ENCODE measurements at places on chromosomes 11 and 22. TPM values are rescaled to one million over a fixed set of nuclear protein-coding genes. Genes with fewer than 3 reads are reported as not detected.

The MISFA gene
- 2.8 TPM for total RNA-seq

The SLC22A9 gene
- 0.72 TPM for total RNA-seq

The MAPK12 gene
- 23.2 TPM for total RNA-seq

The OR56A1 gene
- total RNA-seq, result 0.03 TPM

The OR5P2 gene
- total RNA-seq, result not detected

The MMP7 gene
- total RNA-seq, result 1,865 TPM

The PDE2A gene
- total RNA-seq, result 23.7 TPM

DNA sequence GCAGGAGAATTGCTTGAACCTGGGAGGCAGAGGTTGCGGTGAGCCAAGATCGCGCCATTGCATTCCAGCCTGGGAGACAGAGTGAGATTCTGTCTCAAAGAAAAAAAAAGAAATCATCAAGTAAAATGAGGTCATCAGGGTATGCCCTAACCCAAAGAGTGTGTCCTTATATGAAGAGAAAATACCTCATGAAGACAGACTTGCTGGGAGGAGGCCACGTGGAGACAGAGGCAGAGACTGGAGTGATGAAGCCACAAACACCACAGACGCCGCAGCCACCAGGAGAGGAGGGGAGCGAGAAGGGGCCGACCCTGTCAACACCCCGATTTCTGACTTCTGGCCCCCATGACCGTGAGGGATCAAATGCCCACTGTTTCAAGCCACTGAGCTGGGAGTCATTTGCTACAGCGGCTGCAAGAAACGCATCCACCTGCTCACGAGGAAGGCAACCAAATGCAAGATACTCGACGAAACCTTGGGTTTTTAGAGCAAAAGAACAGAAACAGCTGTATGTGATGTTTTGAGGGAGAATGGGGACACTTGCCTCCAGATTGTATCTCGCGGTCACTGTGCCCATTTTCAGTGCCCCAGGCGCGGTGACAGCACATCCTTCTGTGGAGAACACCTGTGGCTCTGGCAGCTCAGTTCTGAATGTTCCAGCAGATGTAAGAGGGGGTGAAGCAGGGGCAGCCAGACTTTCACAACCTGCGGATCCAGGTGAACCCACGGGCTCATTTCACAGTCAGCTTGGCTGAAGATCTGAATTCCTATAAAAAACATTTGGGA is 1317.2 kb downstream of the TBC1D22A start:
- no peak for DNase-seq

DNA sequence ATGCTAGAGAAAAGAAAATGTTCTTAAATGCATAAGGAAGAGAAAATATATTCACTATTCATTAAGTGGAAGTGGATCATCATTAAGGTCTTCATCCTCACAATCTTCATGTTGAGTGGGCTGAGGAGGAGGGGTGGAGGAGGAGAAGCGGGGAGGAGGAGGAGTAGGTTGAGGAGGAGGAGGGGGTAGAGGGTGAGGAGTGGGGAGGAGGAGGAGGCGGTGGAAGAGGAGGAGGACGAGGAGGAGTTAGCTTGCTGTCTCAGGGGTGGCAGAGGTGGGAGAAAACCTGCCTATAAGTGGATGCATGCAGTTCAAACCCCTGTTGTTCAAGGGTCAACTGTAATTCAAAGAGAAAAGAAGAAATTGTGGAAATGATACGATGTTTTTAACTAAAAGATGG is 71.6 kb downstream of the MYEOV start:
- no peak for DNase-seq

DNA sequence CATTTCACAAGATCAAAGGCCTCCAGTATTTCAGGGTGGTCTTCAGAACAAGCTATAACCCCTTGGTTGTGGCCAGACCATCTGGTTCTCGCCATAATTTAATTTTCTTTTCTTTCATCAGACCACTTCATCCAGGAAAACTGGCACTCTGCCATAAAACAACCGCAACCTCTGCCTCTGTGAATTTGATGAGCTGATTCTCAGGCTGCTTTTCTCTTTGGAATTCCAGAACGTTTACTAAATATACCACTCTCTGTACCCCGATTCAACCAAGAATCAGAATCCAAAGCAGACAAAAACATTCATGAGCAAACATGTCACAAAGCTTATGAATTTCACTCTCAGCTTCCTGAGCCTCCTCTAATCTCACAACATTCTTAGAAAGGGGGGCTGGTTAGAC is 331.8 kb upstream of the SYN3 start:
- no peak for DNase-seq

DNA sequence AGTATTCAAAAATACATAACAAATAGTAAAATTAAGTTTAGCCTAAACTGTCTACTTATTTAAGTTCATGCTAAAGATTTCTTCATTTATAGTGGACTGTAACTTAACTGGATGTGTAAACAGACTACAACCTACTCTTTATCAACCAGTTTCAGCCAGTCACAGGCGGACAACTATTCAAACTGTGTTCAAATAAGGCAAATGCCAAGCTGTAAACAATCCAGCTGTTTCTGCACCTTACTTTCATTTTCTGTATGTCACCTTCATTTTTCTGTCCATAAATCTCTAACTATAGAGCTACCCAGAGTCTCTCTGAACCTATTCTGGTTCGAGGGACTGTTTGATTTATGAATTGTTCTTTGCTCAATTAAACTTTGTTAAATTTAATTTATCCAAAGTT is 992.8 kb downstream of the DLG2 start:
- DNase-seq, result no peak

DNA sequence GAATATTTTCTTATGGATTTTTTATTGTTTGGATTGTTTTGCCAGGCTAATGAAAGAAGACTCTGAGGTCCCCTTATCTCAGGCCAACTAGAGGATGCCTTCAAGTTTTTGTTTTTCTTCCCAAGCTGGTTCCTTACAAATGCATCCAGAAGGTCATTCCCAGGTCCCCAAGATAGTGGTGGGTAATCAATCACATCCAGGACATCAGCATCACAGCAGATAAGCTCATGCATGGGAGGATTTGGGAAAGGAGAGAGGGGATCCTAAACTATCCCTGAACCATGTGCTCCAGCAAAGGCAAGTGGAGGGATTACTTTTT is 20.7 kb downstream of the FZD4 start:
- no peak for DNase-seq

GRCh38 chr11:83105168-83105567 is 33.5 kb upstream of the RAB30 start:
- no peak for DNase-seq

DNA sequence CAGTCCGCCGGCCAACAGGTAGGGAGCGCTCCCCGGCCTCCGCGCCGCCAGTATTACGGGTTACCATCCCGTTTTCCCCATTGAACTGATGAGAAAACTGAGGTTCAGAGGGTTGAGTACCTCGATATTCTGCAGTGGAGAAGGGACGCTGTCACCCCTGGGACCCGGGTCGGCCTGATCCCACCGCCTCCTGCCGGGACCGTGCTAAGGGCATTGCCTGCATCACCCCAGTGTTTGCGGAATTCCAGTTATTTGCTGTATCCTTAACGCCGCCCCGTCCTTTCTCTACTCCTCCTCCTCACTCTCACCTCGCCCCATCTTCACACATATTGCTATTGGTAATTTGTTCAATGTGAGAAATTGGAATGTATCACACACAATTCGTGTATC is 370 bp upstream of the A4GALT start:
- no peak for DNase-seq

- no peak for DNase-seq
Measured at GRCh38 chr11:126805870-126806269, 194.7 kb downstream of the KIRREL3 start.
